ENCODE measurements at places on chromosomes 5 and 9.

- no peak for DNase-seq
Observed at GRCh38 chr9:134055981-134056461, 11.8 kb downstream of the BRD3 start.

- no peak for DNase-seq
Observed at GRCh38 chr9:16386007-16386826, 484.3 kb downstream of the BNC2 start.

GRCh38 chr5:97224112-97224750 is 41.2 kb upstream of the RIOK2 start:
- no peak for DNase-seq

- DNase-seq = no peak
Observed at GRCh38 chr5:6195711-6196358, 182.5 kb downstream of the MED10 start.

DNA sequence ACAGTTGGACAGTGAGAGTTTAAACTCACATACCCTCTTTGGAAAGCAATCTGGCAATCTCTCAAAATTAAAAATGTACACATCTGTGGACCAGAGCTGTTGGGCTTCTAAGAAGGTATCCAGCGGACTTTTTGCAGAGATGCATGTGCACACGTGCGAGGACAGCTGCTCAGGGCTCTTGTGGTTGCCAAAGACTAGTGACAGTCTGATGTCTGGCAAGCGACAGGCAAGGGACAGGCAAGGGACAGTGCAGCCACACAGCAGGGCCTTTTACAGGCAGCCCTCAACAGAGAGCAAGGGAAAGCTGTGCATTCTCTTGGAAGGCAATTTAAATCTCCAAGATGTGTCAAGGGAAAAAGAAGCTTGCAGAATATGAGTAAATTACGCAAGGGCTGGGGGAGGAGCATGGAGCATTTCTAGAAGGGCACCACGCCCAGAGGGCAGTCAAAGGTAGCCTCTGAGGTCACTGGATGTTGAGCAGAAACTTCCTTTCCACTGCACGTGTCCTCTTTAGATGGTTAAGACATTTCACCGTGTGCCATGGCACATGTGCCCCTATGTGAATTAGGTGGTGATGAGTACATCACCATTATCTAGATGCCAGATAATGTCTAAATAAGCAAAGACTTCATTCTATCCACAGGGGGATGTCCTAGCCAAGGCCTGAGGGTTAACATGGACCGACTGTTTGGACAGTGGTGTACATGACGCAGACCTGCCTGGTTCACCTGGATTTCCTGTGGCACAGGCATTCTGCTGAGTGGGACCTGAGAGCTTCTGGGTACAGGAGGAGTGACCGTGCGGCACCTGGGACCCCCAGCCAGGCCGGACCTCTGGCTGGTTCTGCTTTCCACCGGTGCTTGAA is 9.1 kb downstream of the GFPT2 start:
- DNase-seq = no peak

GRCh38 chr5:170353011-170353761 is 36.0 kb downstream of the KCNMB1 start:
- DNase-seq = no peak

GRCh38 chr5:14379739-14380497 is 201.7 kb upstream of the OTULINL start:
- no peak for DNase-seq

- DNase-seq = no peak
Observed at GRCh38 chr5:112634166-112634565, 103.5 kb upstream of the APC start.

DNA sequence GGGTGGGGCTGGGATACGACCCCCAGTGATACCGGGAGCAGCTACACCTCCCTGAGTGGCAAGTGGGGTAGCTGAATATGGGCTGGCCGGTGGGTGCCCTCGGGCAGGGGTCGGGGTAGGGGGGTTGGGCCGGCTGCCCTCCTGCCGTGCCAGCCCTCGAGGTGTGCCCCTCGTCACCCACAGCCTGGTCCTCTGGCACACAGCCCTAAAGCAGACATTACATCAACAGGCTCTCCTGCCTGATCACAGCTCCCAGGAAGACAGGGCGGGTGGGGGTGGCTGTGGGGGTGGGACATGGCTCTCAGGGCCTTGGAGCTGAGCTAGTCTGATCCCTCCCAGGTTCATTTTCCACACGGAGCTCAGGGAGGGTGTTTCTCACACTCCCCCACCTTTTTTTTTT is 23.2 kb downstream of the FBXW5 start:
- no peak for DNase-seq

DNA sequence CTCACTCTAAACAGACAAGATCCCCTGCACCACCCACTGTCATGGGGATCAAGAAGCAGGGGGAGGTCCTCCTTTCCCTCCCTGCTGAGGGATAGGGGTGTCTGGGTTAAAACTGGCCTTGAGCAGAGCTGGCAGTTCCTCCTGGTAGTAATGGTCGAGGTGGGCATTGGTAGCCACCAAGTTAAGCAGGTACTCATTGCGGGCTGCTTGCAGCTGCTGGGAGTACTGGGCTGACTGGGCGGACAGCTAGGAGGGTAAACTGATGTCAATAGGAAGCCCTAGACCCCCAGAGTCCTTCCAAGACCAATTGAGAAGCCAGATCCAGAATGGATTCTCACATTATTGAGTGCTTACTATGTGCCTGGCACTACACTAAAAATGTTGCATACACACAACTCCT is 3.4 kb downstream of the FCHSD1 start:
- no peak for DNase-seq

DNA sequence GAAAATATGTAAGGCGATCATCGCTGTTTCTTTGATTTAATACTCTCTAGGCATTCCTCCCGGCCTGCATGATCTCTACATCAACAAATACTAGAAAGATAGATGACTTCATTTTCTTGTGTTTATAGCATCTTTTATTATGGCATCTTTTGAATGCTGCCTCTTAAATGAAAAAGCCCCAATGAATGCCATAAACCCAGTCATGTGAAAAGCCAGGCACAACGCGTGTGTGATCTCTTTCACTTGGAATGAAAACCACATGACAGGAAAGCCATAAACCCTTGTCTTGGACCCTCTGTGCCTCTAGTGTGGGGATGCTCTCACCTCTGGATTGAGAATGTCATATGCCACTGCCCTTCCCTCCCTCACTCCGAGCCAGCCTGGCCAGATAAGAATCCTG is 476.2 kb downstream of the SEMA5A start:
- no peak for DNase-seq

DNA sequence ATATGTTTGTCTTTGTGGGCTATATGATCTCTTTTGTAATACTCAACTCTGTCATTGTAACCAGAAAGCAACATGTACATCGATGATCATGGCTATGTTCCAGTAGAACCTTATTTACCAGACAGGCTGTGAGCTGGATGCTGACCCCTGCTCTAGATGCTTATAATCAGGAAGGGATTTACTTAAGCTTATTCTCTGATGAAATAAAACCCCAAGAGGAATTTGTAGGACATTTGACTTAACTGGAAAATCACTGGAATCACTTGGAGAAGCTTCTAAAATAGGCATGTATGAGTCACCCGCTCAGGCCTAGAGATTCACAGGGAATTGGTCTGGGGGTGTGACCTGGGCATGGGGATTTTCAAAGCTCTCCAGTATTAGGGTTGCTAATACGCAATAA is 285.8 kb upstream of the ZNF608 start:
- DNase-seq = no peak

DNA sequence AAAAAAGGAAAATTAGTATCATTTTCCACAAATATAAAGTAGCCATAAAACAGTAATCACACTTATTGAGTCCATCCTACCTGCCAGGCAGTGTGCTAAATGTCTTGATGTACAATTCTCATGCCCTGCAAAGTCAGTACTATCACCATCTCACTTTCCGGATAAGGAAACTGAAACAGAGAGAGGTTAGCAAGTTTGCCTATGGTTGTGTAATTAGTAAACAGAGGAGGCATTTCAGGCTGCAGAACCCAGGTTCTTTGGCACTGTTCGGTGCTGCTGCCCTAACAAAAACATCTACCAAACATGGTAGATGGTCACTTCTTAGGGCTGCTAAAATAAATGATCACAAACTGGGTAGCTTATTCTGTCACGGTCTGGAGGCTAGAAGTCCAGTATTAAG is 22.6 kb downstream of the PLAC8L1 start:
- DNase-seq = no peak

DNA sequence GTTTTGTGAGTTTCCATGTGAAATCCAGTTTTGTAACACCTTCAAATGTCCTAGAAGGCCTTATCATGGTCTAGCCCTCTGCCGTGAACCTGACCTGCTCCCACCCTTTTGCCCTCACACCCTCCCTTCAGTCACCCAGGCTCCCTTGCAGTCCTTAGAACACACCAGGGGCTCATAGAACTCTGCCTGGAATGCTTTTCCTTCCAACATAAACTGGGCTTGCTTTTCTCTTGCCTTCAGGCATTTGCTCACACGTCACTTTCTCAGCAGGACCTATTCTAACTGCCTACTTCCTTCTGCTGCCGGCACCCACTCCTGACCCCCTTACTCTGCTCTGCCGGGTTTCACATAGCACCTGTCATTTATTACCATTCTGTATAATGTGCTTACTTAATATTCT is 111.9 kb downstream of the PDE8B start:
- no peak for DNase-seq

DNA sequence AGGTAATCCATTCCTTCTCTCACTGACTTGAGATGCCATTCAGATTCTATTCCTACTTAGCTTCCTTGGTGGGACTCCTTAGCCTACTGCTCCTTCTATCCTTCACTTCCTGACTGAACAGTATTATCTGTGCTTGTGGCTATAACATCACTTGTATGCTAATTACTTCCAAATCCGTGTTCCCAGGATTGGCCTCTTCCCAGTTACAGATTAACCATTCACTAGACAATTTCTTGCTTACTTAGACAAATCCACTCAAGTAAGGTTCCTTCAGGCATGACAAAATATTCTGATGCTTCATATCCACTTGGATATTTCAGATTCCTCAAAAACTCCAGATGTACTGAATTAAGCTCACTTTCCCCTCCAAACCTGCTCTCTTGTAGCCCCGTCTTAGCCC is 18.3 kb downstream of the LIFR start:
- DNase-seq = no peak

- DNase-seq = no peak
Observed at GRCh38 chr9:32449969-32450368, 65.5 kb downstream of the ACO1 start.

DNA sequence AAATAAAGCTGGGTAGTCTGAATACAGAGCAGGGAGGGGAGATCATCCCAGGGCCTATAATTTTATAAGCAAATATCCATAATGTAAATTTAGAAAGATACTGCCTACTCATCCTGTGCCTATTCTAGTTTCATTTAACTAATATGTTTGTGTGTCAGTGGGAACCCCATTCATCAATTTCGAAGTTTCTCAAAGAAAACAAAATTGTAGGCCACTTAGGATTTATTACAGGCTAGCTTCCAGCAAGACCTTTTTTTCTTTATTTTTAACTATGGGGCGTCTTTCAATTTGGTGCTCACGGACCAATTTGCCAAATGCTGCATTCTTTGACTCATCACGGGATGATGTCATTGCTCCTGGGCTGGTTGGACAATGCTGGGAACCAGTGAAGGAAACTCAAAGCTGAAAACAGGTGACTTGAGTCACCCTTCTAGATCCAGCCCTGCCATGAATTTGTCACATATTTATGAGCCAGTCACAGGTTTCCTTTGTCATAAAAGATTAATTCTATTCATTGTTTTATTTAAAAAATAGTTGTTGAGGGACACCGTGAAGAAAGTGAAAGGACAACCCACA is 13.4 kb downstream of the PCSK5 start:
- DNase-seq = peak; percentile 29

GRCh38 chr5:134594797-134595457 is 37.7 kb downstream of the SAR1B start:
- no peak for DNase-seq

DNA sequence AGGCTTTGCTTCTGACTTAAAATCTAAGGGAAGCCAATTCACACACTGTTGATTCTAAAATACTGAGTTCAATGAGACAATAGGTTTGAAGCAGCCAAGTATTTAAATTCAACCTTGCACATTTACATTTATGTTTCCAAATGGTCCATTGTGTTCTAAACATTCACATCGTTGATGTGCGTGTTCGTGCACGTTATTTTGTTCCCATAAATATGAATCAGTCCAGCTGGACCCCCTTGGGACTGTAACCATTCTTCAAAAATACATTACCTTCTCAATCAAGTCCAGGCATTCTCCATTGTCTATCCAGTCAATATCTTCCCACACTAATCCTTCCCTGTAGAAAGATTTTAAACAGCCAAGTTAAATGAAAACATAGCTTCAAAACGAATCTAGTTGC is 146.4 kb upstream of the RETREG1 start:
- DNase-seq = no peak

GRCh38 chr9:127237801-127238200 is 26.8 kb upstream of the GARNL3 start:
- DNase-seq = no peak

DNA sequence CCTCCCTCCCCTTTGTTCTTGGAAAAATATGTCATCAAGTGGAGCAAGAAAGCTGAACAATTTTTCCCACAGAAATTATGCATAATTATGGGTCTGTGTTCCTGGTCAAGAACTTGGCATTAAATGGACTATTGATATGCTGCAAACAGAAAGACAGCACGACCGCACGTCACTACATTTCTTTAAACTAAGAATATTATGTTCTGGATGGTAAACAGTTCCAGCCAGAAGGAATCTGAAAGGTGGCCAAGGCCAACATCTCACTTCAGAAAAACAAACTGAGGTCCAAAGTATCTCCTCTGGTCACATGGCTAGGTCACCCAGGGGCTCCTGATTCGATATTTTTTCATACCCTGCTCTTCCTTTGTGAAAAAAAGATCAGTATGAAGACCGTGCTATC is 173.3 kb upstream of the GAS1 start:
- no peak for DNase-seq

- DNase-seq = no peak
Observed at GRCh38 chr5:61823781-61824180, 482.2 kb upstream of the KIF2A start.

DNA sequence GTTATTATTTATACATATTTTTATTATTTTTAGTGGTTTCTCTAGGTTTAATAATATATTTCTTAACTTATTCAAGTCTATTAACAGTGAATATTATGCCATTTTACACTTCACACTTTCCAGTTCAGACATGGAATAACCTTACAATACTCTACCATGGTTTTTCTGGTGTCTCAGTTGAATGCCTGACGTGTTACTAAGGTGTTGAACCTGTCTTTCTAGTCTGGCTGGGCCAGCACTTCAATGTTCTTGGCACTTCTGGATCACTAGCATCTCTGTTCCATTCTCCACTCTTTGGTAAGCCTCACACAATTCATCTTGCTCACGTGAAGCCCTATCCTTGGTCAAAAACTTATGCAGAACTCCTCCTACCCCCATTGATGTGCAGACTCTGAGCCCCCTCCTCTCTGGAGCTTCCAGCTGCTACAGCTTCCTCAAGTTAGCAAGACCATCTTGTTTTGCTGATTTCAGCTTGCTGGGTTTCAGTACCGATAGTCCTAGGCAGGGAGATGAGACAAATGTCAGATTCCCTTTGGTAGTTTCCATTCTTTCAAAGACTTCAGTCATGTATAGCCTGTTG is 243.1 kb downstream of the FBXO4 start:
- DNase-seq = no peak
